ENCODE measurements at places on chromosomes 12 and 14. TPM values are rescaled to one million over a fixed set of nuclear protein-coding genes. Genes with fewer than 3 reads are reported as not detected.

Gene GABARAPL1
- 39.6 TPM for total RNA-seq

Gene GPRC5A
- 268 TPM for total RNA-seq

Gene KRT72
- total RNA-seq: not detected

Gene OTX2
- total RNA-seq: not detected

Gene PPFIBP1
- 15.8 TPM for total RNA-seq

Gene TIGAR
- 40.4 TPM for total RNA-seq

Gene HOXC10
- 3.0 TPM for total RNA-seq
